Mucosa of descending colon (tissue), 3 donors: ENCODE measurements at places on chromosomes 3 and 15. TPM values are rescaled to one million over a fixed set of nuclear protein-coding genes. Genes with fewer than 3 reads are reported as not detected.

The TPRG1 gene
- 2.2 TPM for total RNA-seq

The THPO gene
- total RNA-seq = not detected

The ZNF385D gene
- 1.9 TPM for total RNA-seq

GRCh38 chr15:51202783-51203182 lies 108.1 kb upstream of the TNFAIP8L3 start:
- DNase-seq = no peak

The SLC27A2 gene
- 14.8 TPM for total RNA-seq

- no peak for DNase-seq
Measured at GRCh38 chr3:68664276-68664675, 268.1 kb downstream of the TAFA4 start.

GRCh38 chr15:76973362-76973743 lies 21.6 kb upstream of the PSTPIP1 start:
- no peak for DNase-seq
